Activated naive CD8-positive, alpha-beta T cell treated with anti-CD3 and anti-CD28 coated beads for 36 hours (primary cell): ENCODE measurements at places on chromosomes 1 and 21. TPM values are rescaled to one million over a fixed set of nuclear protein-coding genes. Genes with fewer than 3 reads are reported as not detected.

The KIF17 gene
- total RNA-seq, result 0.16 TPM

The LYPLA2 gene
- total RNA-seq, result 76.8 TPM

- DNase-seq, result peak; percentile 38
Measured at GRCh38 chr1:224503161-224504118, 68.8 kb upstream of the WDR26 start.

DNA sequence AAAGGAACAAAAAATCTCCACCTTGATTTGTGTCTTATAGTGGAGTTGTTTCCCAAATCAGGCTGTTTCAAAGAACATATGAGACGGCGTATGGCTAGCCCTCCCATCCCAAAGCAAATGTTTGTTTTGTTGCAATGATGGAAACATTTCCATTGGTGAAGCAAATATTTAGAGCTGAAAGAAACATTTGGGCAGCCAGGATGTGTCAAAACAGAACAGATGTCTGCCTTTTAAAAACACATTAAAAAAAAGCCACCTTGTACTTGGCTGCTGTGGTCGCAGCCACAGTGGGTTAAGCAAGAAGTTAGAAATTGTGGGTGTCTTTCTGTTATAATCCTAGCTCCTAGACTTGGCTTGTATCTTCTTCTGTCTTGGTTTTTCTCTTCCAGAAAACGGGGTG lies 116.3 kb downstream of the PEX14 start:
- no peak for DNase-seq

GRCh38 chr1:209046058-209046417 lies 537.5 kb upstream of the CAMK1G start:
- no peak for DNase-seq

DNA sequence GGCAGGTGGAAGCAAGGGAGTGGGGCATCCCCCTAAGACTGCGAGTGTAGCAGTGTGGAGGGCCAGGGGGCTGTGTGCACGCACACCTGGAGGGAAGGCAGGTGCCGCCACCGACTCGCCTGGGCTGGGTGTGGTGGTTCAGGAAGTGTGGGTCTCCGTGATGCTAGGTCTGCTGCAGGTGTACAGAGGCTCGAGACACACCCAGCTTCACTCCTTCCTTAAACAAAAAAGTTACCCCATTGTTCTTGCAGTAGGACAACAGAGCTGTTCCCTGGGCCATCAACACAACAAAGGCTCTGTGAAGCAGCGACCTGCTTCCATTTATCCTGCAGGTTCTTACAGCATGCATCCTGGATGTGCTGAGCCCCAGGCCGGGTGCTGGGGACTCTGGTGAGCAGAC lies 100.4 kb upstream of the TMEM51 start:
- no peak for DNase-seq

DNA sequence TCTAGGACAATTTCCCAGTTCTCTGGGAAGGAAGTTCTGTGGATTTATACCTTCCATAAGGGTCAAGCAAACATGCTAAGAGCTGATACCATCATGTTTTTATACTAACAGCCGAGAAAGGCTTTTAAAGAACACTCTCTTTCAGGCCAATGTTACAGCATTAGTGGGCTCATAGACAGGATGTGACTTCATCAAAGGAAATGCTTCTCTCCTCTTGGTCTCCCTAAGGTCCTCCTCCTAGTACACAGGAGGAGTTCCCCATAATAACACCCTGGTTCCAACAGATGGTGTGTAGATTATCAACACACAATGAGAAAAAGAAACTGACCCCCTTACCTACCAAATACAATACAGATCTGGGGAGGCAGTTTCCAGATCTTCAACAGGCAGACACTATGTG lies 26.7 kb upstream of the GLIS1 start:
- no peak for DNase-seq
